Right renal pelvis (tissue), 4 donors: ENCODE measurements at places on chromosomes 11 and 22. TPM values are rescaled to one million over a fixed set of nuclear protein-coding genes. Genes with fewer than 3 reads are reported as not detected.

GRCh38 chr22:25076336-25076735, 123.3 kb upstream of the CRYBB3 start:
- DNase-seq, result no peak

GRCh38 chr22:30732426-30732825, 37.8 kb downstream of the OSBP2 start:
- no peak for DNase-seq

DNA sequence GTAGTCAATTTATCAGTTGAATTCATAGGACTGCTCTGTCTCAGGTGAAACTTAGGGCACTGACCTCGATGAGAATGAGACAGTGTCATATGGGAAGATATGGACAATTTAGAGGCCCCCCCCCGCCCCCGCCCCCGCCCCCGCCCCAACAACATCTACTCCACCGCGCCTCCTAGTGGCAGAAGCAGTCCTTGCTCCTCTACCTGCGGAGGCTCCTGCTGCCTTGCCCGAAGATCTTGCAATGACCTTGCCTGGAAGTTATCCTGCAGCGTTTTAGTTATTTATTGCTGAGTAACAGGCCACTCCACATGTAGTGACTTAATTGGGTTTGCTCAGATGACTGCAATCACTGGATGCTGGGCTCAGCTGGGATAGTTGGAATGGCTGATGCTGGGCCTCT, 15.2 kb downstream of the SERPINH1 start:
- no peak for DNase-seq

The APOL5 gene
- polyA plus RNA-seq, result not detected

DNA sequence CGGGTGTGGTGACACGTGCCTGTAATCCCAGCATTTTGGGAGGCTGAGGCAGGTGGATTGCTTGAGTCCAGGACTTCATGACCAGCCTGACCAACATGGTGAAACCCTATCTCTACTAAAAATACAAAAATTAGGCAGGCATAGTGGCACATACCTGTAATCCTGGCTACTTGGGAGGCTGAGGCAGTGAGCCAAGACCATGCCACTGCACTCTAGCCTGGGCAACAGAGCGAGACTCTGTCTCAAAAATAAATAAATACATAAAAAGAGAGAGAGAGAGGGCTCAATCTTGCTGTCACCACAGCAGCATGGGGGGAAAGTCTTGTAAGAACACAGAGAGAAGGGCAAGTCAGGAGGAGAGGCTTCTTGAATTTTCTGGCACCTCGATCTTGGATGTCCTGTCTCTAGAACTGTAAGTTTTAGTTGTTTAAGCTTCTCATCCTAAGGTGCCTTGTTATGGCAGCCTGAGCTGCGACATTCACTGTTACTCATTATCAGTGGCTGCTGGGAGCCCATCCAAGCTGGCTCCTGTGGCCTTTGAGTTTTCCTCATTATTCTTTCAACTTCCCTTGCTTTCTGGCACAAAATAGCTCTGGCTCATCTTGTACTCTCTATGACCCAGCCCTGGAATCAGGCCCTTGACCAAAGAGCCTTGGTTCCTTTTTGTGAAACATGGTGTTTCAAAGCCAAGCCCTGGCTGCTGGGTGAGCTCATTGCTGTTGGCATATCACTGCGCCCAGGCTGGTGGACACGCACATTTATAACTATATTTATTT, 8.0 kb upstream of the PSMC3 start:
- DNase-seq, result no peak

DNA sequence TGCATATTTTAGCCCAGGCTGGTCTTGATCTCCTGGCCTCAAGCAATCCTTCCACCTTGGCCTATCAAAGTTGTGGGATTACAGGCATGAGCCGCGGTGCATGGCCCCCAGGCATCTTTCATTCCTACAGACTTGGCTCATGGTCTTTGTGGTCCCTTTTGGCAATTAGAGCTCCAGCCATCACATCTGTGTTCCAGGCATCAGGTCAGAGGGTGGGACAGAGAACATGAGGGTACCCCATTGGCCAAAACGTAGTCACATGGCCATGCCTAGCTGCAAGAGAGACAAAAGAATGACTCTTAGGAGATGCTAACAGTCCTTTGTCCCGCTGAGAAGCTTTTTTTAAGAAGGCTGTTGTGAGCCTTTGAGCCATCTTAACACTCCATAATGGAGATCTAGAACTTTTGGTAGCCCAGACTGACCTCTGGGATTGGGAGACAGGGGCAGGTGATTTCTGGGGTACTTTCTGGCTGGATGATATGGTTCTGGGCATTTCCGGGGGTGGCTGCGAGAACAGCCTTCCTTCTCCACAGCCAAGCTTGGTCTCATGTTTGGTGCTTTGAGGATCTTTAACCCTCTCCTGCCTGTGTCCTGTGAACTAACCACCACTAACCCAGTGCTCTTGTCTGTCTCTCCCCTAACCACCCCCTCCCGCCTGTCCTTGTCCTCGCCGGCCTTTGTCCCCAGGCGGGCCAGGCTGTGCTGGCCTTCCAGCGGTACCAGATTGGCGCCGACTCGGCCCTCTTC, 18.4 kb upstream of the TAB1 start:
- no peak for DNase-seq

The HIC2 gene
- 8.9 TPM for polyA plus RNA-seq

DNA sequence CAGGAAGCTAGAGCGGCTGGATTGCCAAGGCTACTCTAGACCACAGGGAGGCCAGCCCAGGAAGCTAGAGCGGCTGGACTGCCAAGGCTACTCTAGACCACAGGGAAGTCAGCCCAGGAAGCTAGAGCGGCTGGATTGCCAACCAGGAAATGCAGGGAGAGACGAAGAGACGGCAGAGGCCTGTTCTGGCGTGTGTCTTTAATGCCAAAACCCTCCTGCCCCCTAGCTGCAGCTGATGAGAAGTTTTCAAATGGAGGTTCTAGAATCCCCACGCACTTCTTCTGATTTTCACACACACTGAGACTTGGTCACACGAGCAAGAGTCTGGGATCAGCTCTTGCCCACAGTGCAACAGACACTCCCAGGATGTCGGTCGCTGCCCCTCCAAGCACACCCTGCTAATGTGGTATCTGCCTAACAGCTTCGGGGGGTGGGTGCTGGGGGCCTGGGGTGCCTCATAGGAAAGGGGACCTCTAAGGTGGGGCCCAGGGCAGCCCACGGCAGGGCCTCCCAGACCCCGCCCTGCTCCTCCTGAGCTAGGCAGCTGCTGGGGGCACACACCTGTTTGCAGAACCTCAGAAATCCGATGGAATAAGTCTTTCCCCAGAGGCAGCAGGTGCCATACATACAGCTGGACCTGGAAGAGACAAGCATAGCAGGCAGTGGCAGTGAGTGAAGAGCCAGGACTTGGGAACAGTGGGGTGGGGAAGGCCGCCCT, 28.5 kb downstream of the MAFF start:
- no peak for DNase-seq

GRCh38 chr11:14181121-14181520, 177.9 kb downstream of the RRAS2 start:
- peak; percentile 16 for DNase-seq

The OR51I1 gene
- polyA plus RNA-seq, result not detected

DNA sequence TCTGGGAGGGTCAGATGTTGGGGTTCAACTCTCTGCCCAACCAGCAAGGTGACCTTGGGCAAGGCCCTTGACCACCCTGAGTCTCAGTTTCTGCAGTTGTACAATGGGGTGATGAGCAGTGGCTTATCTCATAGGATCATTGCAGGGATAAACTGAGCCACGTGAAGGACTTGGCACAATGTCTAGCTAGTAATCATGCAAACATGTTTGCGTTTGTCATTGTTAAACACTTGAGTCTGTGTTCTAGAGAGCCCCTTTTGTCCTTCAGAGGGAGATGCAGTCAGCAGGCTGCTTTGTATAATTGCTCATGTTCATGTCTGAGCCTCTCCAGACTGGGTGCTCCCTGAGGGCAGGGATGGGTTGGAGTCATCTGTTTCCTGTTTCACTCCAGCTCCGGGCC, 15.8 kb downstream of the CD82 start:
- DNase-seq, result no peak
